T-helper 17 cell (primary cell): ENCODE measurements at places on chromosomes 12 and 14.

DNA sequence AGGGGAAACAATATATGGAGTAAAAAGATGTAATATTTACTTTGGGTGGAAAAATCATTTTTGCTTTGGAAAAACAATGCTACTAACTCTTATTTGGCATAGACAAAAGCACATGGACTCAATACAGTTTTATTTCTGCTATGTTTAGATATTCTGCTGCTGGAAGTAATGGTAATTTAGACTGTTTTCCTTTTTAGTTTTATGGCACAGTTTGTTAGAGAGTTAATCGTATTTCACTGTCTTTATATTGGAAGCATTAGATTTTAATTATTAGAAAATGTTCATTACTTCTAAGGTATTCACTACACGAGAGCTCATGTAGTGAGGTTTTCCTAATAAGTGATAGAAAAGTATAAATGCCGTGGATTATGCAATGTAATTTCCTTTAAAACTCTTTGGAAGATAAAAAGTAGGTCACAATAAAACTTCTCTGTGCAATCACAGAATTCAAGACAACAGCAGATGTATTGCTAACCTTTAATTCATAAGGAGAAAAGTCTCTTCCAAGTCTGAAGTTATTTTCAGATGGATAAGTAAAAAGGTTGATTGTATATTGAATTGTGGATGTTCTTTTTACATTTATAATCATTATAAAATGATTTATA is 851.8 kb downstream of the TMTC2 start:
- no peak for DNase-seq

GRCh38 chr14:102212356-102212755 is 72.7 kb downstream of the WDR20 start:
- DNase-seq = no peak

GRCh38 chr14:24013654-24014514 is 25.2 kb downstream of the DHRS4L2 start:
- peak; percentile 17 for DNase-seq

DNA sequence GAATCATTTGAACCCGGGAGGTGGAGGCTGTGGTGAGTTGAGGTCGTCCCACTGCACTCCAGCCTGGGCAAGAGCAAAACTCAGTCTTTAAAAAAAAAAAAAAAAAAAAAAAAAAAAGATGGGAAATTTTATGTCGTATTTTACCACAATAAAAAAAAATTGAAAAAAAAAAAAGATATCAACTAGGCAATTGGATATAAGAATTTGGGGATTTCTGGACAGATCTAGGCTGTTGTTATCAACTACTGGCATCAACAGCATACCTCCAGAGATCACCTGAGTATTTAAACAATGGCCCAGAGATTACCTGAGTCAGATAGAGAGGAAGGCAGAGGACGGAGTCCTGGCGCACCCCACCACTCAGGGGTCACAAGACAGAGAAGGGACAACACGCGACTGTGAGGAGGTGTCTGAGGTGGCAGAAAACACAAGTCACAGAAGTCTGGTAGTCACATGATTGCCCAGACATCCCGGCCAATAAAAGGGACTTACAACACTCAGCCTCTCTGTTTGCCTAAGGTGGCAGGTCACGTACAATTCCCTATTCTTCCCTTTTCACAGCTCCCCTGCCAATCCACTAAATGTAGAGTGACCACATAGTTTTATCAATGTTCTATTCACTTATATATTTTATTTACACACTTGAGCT is 1.8 kb downstream of the SPRING1 start:
- no peak for DNase-seq

DNA sequence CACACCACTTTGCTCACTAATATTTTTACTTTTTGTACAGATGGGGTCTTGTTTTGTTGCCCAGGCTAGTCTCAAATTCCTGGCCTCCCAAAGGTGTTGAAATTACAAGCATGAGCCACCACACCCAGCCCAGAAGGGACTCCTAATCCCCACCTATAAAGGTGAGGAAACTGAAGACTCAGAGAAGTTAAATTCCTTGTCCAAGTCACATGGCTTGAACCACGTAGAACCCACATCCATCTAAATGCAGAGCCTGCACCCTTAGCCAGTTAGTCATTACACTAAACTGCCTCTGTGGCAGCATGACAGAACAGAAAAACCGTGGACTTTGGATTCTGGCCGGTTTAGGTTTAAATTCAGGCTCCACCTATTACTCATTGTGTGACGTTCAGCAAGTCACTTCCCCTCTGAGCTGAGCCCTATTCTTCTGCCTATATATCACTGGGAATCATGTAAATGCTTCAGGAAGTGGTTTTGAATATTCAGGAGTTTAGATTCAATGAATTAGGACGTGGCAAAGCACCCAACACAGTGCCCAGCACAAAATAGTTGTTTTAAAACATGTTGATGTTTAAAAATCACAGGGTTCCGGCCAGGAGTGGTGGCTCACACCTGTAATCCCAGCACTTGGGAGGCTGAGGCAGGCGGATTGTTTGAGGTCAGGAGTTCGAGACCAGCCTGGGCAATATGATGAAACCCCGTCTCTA is 3.0 kb upstream of the CORO1C start:
- DNase-seq = no peak

DNA sequence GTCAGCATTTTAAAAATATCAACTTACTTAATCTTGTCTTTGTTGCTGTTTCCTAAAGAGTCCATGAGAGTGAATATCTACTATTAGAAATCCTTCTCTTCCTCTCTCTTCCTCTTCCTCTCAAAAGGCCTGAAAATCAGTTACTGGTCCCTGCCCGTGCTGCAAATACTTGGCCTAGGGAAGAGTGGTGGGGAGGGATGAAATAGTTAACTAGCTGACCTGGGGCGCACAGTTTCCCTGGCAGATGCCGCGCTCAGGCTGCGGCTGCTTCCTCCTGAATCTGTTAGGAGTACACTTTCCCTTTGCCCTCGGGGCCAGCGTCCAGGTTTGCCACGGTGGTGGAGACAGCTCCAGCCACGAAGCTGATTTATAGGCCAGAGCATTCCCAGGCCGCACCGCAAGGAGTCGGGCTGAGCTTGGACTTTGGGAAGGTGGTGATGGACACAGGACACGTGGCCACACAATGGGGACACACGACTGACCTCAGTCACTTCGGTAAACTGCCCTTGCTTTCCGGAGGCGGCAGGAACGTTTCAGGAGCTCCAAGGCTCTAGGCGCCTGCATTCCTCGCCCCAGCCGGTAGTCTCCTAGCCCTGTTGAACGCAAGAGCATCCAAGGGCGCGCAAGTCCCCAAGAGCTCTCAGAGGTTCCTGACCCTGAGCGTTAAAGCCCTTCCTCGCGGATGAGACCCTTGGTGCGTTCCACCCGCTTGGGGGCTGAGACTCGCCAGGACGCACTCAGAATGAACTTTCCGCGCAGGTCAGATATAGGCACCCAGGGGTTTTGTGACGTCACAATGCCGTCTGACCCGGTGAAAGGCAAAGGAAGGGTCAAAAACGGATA is 7.1 kb upstream of the ASCL1 start:
- no peak for DNase-seq

- DNase-seq = no peak
Measured at GRCh38 chr12:113092607-113093408, 36.3 kb downstream of the DTX1 start.

GRCh38 chr14:100440207-100440631 is 117.1 kb downstream of the SLC25A47 start:
- DNase-seq = no peak

GRCh38 chr14:30375296-30375892 is 183.6 kb upstream of the G2E3 start:
- peak; percentile 21 for DNase-seq

DNA sequence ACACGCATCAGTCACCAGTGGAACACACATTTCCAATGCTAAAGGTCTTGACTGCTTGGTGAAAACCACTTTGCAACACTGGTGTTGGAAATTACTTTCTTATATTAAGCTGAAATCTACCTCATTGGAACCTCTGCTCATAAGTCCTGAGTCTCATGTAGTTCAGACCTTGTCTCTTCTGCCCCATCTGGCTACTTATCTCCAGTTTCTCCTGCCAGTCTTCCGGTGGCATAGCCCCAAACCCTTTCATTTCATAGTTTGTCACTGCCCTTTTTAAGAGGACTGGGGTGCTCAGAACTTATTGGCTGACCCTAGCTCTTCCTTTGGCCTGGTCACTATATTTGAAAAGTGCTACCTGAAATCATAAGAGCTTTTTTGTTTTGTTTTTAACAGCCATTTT is 43.7 kb downstream of the HELB start:
- DNase-seq = no peak

- no peak for DNase-seq
Measured at GRCh38 chr12:118089782-118090181, 14.0 kb downstream of the VSIG10 start.

GRCh38 chr12:25482625-25483024 is 70.5 kb downstream of the LMNTD1 start:
- DNase-seq = no peak

GRCh38 chr12:25578411-25579143 is 25.5 kb upstream of the LMNTD1 start:
- no peak for DNase-seq

DNA sequence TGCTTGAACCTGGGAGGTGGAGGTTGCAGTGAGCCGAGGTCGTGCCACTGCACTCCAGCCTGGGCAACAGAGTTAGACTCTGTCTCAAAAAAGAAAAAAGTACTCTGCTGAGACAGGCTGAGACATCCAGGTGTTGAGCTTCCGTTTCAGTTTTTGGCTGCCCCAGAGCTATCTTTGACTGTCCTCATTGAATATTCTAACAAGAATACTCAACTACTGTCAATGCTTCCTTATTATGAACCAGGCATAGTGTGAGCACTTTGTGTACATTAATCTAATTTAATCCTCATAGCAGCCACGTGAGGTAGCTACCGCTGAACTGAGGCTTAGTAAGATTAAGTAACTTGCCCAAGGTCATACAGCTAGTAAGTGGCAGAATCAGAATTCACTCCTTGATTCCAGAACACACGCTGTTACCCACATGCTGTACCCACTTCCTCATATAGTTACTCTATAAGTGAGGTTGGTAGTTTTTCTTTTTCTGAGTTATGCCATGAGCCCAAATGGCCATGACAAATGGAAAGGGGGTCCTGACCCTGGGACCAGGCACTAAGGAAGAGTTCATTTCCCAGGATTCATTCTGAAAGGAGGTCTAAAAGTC is 11.3 kb downstream of the ALDH1L2 start:
- DNase-seq = no peak

DNA sequence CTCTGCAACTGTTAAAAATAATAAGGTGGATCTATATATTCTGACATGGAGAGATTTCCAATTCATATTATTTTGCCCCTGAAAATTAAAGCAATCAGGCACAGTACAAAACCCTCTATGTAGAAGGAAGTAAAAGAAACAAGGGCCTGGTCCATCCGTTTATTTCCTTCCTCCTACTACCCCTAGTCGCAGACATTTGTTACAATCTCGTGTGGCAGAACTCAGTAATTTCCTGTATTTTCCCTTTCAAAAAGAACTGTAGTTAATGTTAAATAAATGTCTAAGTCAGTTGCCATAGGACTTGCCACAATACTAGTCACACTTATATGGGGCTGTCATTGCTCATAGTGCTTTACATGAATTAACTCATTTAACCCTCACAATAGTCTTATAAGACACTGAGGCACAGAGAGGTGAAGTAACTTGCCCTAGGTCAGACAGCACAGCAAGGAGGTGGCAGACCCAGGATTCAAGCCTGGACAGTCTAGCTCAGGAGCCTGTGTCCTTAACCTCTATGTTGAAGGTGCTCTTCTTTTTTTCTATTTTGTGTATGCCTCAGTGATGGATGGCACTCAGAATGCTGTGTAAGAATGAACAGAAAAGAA is 24.2 kb downstream of the NINJ2 start:
- no peak for DNase-seq

- DNase-seq = no peak
Measured at GRCh38 chr12:26406813-26407212, 211.4 kb downstream of the SSPN start.

DNA sequence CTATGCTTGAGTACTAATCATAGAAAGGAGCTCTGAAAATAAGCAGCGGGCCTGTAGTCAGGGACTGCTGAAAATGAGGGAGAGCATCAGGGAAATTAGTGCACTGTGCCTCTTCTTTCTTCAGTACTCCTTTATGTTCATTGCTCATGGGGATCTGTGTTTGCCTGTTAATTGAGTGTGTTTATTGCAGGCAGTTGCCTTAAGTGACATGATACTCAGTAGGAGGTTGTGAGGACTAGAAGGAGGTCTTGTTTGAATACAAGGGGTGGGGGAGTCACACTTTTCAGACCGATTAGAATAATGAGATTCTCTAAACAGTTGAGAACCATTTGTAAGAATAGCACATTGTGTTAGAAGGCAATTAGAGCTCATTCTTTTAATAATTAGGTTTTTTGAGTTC is 102.6 kb upstream of the SLCO1C1 start:
- DNase-seq = no peak

DNA sequence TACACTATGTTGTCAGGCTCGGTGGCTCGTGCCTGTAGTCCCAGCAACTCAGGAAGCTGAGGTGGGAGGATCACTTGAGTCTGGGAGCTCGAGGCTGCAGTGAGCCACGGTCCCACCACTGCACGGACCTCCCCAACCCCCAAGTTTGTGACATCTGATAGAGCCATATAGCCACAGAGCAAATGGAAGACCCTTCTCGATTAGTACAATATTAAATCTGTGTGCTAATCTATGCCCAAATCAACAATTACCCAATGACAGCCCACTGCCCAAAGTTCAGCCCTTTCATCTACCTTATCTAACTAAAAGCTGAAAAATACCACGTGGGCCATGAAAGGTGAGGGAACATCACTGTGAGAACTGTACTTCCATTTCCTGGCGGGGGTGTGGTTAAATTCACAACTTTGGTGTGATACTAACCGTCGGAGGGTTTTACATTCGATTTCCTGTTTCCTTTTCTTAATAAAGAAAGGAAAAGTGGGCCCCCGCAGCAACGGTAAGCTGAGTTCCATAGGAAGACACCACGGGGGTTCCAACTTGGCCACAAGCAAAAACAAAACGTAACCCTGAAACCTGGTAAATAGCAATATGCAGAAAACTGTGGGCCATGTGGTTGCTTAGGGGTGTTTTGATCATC is 31.2 kb upstream of the FOS start:
- peak; percentile 48 for DNase-seq

GRCh38 chr12:122646517-122647217 is 56.5 kb downstream of the HCAR2 start:
- no peak for DNase-seq

DNA sequence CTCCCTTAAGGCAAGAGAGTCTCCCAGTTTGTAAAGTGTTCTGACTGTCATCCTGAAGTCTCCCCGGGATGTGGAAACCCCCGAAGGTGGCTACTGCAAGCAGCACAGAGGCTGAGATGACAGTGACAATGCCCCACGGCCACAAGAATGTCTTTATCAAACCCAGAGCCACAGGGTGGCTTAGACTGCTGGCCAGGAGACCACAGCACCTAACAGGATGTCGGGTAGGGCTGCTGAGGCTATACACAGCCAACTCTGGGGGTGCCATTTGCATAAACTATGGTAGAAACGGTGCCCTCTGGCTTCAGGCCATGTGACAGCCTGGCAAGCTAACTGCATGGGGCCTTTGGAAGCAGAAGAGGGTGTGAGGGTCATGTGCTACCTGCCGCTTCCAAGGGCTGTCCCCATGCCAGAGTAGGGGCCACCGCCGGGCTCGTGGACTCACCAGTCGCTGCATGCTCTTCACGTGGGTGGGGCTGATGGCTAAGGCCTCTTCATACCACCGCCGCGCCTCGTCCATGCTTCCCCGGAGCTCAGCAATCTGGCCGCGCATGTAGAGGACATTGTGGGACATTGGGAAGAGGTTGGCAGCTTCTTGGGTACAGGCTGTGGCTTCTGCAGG is 180.9 kb downstream of the CALM1 start:
- no peak for DNase-seq
